ENCODE measurements at places on chromosomes 1 and 21.

GRCh38 chr1:29960156-29960755 is 723.9 kb downstream of the PTPRU start:
- DNase-seq: no peak

- DNase-seq: no peak
These were observed 228.5 kb downstream of the RHOU start for GRCh38 chr1:228963795-228964177.

- no peak for DNase-seq
These were observed 11.6 kb downstream of the CDC42BPA start for GRCh38 chr1:227306689-227307088.

DNA sequence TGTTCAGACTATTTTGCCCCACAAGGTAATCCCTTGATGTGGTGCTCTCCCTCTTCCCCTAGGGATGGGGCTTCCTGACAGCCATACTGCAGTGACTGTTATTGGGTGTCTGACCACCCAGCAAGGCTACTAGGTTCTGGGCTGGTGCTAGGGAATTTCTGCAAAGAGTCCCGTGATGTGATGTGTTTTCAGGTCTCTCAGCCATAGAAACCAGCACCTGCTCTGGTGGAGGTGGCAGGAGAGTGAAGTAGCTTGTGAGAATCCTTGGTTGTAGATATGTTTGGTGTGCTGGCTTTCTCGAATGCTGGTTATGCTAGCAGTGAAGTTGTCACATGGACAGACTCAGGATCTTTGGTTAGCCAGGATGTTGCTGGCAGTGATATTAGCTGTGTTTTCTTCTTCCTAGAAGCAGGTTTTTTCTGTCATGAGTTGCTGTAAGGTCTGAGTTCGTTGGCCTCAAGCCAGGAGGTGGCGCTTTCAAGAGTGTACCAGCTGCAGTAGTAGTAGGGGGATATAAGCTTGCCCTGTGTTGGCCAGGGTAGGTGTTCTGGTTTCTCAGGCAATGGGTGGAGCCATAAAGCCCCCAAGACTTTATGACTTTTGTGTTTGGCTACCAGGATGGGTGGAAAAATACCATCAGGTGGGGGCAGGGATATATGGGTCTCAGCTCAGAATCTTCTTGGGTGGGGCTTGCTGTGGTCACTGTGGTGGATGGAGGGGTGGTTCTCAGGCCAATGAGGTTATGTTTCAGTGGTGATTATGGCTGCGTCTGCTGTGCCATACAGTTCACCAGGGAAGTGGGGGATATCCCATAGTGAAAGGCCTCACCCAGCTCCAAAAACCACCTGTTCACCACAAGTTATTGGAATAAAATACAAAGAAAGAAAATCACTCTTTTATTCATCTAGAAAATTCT is 1112.3 kb downstream of the KCNT2 start:
- DNase-seq: no peak

- DNase-seq: peak; percentile 58
These were observed 9.2 kb upstream of the EVA1C start for GRCh38 chr21:32403201-32403777.

DNA sequence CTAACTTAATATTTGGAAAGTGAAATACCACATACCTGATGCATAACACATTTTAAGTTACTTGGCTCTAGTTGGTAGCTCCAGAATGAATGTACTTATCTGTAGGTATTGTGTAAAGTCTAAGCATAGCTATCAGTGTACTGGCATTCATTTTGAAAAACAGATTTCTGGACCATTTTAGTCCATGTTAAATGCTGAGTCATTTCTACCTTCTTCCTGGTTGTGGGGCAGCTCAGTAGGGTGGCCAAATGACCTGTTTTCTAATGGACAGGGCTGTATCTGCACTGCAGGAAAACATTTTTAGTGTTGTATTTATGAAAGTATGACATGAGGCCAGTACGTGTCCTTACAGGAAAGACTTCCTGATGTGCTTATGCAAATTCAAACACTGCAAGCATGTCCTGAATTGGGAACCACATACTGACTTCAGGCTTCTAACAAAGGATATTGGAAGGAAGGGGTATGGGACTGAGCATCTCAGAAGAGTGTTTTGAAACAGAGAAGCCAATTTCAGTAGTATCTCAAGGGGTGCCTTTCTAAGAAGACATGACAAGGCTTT is 300.3 kb upstream of the B3GALT2 start:
- no peak for DNase-seq

Data from activated T-cell treated with anti-CD3 and anti-CD28 coated beads, Interleukin-2, amount 50 U/mL, for 72 hours (primary cell).